Stimulated activated CD8-positive, alpha-beta memory T cell treated with anti-CD3 and anti-CD28 coated beads, Interleukin-7, amount 100 ng/mL, for 48 hours (primary cell): ENCODE measurements at places on chromosomes 13 and 19.

- no peak for DNase-seq
These were observed 1.8 kb downstream of the APOC4 start for GRCh38 chr19:44943801-44944249.

DNA sequence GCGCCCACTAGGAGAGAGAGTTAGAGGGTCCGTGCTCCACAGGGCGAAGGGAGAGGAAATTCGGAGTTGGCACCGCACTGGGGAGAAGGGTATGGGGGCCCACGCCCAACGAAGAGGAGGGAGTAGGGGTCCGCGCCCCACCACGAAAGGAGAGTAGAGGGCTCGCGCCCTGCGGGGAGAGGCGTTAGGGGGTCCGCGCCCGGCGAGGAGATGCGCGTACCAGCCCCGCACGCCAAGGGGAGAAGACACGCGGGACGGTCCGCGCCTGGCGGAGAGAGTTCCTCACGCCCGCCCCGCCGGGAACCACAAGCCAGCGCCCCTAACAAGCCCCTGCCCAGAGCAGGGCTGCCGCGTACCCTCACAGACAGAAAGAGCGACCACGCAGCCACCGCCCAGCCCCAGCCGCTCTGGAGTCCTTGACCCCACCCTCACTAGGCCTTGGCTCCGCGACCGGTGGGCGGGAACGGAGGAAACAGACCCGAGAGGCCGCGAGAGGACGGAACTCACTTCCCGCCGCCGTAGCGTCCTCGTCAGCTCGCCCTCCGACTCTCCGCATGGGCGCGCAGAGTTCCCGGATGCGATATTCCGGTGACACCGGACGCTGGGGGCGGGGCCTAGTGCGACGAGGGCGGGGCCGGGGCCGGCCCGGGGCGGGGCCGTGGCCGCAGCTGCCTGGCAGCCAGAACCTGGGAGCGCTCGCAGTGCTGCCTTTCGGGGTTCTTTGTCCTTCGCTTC is 20.0 kb upstream of the ZSCAN18 start:
- DNase-seq = no peak

DNA sequence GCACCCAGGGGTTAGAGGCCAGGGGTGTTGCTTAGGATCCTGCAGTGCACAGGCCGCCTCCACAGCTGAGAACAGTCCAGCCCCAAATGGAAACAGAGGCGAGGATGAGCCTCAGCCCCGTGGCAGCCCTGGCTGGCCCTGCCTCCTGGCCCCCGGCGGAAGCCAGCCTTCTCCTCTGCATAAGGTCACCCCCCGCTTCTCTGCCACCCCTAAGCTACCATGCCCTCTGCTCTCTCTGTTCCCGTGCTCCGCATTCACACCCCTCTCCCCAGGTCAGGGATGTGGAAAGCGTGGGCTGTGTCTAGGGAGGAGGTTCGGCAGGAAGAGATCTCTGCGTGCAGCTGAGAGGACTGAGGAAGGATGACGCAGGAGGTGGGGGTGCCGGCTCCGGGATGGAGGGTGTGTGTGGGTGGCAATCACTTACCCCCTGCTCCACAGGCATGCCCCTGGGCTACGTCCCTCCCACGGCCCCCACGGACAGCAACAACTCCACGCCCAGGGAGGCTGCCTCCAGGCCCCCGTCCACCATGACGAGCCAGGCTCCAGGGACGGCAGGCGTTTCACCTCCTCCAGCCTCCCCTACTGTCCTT is 6.0 kb downstream of the SSC5D start:
- no peak for DNase-seq

GRCh38 chr19:35223862-35224505 is 4.6 kb downstream of the FAM187B start:
- DNase-seq = no peak

DNA sequence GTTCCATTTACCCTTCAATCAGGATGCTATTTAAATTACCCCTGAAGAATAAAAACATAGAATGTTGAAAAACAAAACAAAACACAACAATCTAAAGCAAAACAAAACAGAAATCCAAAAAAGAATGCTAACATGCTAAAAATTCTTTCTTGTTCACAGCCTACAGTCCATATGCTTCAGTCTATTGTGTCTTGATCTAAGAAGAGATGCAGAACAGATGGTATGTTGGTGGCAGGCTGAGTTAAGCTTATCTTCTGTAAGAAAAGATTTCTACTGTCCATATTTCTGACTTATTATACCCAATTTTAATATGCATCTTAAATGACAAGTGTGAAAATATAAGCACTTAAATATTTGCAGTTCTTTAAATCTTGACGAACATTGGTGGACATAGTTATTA is 356.1 kb upstream of the SLITRK1 start:
- DNase-seq = no peak

DNA sequence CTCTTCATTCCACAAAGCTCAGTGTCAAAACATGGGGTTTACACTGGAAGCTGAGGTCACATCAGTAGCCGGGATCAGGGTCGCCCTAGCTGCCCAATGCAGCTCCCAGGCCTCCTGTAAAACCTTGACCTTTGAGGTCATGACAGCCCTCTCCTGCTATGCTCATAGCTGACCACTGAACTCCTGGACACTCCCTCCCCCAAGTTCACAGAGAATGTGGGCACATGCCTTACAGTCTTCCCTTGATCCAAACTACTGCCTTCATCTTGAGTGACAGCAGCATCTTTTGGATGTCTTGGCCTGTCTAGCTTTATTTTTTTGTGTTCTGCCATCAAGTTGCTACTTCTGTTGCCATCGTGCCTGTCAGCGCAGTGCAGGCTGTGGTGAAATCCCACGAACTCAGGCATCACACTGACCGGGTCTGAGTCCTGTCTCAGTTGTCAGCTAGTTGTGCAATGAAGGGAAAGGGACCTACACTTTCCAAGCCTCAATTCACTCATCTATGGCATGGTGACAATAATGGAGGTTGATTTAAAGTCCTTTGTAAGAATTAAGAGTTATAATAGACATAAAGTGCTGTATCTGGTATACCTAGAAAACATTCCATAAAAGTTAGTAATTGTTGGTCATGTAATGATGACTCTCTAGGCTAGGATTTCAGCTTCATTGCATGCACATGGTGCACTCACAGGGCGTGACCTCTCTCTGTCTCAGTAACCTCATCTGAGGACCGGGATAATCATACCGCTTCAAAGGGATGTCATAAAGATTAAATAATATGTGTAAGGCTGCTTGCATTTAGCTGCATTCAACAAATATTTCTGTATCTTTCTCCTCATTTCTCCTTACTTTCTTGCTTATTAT is 16.4 kb upstream of the ALOX5AP start:
- DNase-seq = no peak

DNA sequence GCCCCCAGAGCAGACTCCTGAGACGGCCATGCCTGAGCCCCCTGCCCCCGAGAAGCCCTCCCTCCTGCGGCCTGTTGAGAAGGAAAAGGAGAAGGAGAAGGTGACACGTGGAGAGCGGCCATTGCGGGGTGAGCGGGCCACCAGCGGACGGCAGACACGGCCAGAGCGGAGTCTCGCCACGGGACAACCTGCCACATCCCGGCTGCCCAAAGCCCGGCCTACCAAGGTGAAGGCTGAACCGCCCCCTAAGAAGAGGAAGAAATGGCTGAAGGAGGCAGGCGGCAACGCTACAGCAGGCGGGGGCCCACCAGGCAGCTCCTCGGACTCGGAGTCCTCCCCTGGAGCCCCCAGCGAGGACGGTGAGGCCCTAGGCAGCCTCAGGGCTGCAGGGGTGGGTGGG is 24.1 kb downstream of the RRAS start:
- DNase-seq = no peak

GRCh38 chr19:28929006-28929405 is 283.9 kb downstream of the UQCRFS1 start:
- no peak for DNase-seq

- no peak for DNase-seq
These were observed 1.7 kb downstream of the PCDH8 start for GRCh38 chr13:52846567-52847321.

- no peak for DNase-seq
These were observed 28.9 kb downstream of the ARL11 start for GRCh38 chr13:49657241-49657641.

- no peak for DNase-seq
These were observed 1.6 kb downstream of the PKN1 start for GRCh38 chr19:14434543-14435319.

- no peak for DNase-seq
These were observed 58.2 kb downstream of the EFNB2 start for GRCh38 chr13:106477303-106477702.

DNA sequence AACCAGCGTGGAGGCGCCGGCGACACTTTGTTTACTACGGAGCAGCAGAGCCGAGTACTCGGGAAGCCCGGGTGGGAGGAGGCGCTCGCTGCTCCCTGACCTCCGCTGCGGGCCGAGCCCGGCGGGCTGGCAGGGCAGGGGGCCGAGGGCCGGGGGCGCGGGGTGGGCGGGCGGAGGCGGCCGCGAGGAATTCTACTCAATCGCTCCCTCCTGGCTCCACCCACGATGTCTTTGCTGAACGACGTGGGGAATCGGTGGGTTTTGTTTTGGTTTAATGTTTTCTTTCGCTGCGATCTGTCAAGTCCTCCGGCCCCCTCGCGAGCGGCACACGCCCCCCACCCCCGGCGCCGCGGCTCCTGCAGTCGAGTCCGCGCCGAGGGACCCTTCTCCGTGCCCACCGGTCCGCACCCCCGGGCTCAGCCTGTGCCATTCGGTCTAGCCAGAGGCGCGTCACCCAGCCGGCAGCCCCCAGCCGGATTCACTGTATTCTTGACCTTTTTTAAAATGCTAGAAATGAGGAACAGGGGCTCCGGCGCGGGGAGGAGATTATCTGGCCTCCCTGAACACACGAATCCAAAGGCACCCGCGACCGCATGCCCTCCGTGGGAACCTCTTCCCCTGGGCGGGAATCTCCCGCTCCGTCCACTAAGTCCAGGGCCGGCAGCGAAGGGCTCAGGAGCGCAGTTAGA is 636 bp upstream of the FOXO1 start:
- DNase-seq = no peak

- no peak for DNase-seq
These were observed 9.5 kb downstream of the NDUFA11 start for GRCh38 chr19:5893907-5894703.

- DNase-seq = no peak
These were observed 44.0 kb downstream of the FLT3 start for GRCh38 chr13:28056426-28056825.

DNA sequence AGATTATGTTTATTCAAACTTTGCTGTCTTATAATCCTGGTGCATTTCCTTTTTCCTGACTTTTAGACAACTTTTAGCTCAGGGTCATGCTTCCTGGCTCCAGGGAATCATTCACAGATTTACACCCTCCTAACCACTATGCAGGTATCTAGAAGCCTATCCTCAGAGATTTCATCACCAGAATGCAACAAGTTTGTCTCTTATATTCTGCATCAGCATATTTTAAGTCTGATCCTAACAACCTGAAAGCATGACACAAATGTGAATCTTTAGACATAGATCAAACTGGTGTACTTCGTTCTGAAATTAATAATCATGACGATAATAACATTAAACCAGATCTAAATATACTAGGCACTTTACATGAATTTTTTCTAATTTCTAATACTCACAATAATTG is 100.0 kb downstream of the TRPC4 start:
- DNase-seq = no peak

DNA sequence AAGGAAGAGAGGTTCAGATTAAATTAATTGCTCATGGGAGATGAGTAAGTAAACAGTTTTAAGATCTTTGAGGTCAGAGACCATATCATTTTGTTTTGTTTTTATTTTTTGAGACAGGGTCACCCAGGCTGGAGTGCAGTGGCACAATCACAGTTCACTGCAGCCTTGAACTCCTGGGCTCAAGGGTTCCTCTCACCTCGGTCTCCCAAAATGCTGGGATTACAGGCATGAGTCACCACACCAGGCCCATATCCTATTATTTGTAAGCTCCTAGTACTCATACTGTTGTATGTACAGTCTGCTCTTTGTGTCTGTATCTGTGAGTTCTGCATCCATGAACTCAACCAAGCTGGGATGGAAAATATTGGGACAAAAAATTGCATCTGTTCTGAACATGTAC is 6.0 kb upstream of the RASL11A start:
- DNase-seq = no peak

GRCh38 chr19:2716275-2716650 is 4.9 kb downstream of the DIRAS1 start:
- no peak for DNase-seq

DNA sequence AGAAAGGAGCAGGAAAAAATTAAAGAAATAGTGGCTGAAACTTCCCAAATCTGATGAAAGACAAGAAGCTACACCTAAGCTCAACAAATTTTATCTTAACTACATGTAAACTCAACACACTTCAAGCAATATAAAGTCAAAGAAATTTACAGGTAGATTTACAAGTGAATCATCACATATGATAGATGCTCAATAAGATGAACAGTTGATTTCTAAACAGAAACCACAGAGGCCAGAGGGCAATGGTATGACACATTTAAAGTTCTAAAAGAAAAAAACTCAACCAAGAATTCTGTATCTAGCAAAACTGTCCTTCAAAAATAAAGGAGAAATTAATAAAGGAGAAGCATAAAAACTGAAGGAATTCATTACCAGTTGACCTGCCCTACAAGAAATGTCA is 39.3 kb upstream of the ZNF780A start:
- DNase-seq = no peak

GRCh38 chr13:109704771-109705635 is 81.4 kb downstream of the IRS2 start:
- DNase-seq = no peak

- DNase-seq = peak; percentile 7
These were observed 27.4 kb downstream of the ZNF20 start for GRCh38 chr19:12112701-12113100.

DNA sequence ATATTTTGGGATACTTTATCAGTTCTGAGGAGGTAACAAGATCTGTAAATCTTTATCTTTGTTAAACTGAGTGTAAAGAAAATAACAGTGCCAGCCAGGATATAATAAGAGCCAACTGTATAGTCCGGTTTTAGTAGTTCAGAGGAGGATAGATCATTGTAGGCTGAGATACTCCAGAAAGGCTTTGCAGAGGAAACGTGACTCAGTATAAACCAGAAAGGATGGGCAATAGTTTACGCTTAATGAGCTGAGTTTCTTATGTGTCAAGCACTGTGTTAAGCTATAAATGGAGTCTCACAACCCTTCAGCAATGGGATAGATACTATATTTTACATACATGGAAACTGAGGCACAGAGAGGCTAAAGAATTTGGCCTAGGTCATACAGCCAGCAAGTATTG is 3.8 kb downstream of the RFXAP start:
- no peak for DNase-seq

- DNase-seq = no peak
These were observed 248.3 kb downstream of the DCLK1 start for GRCh38 chr13:35882722-35883497.

GRCh38 chr13:33168321-33168960 is 117.1 kb downstream of the STARD13 start:
- no peak for DNase-seq
